ENCODE measurements at places on chromosomes 12 and 14.

DNA sequence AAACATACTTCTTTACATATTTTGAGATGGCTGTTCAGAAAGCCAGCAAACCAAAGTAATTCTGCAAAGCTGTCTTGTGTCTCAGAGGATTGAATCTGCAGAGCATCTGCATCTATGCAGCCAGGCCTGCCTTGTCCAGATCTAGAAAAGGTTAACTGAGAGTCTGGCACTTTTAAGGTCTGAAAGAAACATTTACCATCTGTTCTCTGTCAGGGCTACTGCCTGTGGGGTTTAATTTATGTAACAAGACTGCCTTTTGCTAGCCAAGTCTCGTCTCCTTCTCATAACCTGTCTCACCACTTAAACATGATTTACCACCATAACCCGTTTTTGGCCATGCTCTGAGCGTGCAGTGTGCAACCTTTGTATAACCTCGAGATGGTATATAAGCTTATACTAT is 194.2 kb downstream of the SYT10 start:
- DNase-seq, result no peak

DNA sequence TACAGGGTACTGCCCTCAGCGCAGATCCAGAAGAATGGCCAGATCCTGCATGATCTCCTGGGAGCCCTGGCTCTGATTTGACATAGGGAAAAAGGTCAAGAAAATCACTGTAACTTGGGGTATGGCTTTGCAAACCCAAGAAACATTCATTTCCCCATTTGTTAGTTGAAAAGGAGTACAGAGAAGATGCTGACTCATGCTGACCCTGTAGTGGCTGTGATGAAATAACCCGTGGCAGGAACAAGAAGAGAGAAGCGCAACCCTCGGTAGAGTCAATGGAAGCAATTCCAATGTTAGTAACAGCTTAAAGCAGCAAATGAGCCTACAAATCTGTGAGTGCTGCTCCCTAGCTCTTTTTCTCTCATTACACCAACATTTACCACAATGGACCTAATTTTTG is 281.6 kb upstream of the NPAS3 start:
- DNase-seq, result no peak

DNA sequence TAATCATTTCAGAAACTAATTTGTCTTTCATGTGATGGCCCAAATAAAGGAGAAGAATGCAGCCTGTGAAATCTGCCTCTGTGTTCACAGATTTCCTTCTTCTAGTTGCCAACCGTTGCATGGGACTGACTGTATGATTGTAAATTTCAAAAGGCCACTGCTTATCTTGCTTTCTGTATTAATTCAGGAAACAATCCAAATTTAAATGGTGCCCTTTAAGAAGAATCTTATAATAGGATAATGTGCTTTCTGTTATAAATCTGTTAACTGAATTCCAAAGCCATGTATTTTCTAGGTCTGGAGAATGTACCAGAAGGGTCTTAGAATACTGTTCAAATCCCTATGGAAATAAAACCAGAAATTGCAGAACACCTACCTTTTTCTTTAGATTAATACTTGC is 58.6 kb upstream of the ATP2A2 start:
- DNase-seq, result no peak

GRCh38 chr12:122471324-122472226 is 29.2 kb downstream of the ZCCHC8 start:
- DNase-seq, result peak; percentile 10

DNA sequence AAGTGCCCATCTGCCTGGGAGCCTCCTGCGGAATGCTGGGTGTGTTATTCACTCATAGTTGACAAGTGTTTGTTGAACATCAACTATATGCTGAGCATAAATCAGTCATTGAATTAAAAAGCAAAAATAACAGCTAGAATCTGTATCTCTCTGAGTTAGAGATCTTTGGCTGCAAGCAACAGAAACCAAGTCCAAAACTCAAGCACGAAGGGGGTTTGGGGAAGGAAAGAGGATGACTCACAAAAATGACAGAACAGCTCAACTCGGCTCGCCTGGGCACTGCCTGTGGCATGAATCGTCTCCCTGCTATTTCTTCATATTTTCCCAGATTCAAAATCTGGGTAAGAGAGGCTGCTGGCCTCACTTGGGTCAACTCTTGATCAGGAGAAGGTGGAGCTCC is 72.6 kb upstream of the NCOR2 start:
- no peak for DNase-seq

Measured in activated CD4-positive, alpha-beta T cell treated with anti-CD3 and anti-CD28 coated beads, Interleukin-2, amount 50 U/mL, for 1 hour (primary cell).